ENCODE measurements at places on chromosomes 3 and 15.

GRCh38 chr15:63595065-63595464, 2.1 kb upstream of the FBXL22 start:
- DNase-seq, result no peak

DNA sequence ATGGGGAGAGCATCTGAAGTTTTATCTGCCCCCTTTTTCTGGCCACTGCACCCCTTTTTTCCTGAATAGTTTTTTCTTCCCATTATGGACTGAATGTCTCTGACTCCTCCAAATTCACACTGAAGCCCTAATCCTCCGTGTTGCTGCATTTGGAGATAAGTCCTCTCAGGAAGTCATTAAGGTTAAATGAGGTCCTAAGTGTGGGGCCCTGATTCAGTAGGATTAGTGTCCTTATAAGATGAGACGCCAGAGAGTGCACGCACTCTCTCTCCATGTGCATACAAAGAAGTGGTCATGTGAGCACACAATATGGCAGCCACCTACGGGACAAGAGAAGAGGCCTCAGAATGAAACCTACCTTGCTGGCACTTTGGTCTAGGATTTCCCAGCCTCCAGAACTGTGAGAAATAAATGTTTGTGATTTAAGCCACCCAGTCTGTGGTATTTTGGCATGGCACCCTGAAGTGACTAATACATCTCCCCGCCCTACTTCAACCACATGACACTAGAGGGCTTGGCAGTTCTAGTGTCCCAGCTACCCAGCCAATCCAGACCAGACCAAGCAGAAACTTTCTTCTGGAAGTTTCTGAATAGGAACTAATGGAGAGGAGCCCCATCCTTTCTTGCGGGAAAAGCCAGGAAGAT, 191.3 kb downstream of the PDE8A start:
- DNase-seq, result no peak

DNA sequence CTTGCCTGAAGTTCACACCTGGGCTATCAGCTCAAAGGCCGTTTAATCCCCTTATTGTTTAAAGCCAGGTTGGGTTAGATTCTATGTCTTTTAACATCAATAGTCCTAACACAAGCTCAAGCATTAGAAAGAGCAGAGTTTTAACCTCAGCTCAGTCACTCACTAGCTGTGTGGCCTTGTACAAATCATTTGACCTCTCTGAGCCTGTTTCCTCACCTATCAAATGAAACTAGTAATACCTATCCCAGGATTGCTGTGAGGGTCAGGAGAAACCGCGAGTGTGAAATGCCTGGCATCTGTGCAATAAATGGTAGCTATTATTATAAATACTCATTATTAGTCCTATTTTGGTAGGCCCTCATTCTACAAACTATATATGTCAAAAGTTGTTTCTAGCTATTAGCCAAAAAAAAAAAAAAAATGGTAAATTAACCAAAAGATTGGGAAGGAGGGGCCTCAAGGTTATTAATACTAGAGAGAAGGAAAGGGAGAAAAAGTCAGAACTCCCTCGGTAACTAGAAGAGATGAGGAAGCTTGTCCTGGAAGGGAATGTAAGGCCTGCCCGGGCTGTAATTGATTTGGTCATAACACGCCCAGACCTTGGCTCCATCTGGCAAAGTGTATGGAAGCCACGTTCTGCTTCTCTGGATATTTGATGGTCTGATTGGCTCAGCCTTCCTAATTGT, 510.5 kb upstream of the PROK2 start:
- no peak for DNase-seq

- no peak for DNase-seq
Measured at GRCh38 chr3:14174483-14174882, 3.9 kb downstream of the XPC start.

GRCh38 chr3:126263971-126264370, 83.6 kb upstream of the ALDH1L1 start:
- no peak for DNase-seq

GRCh38 chr3:57110798-57111197, 50.3 kb downstream of the SPATA12 start:
- no peak for DNase-seq

GRCh38 chr15:92822216-92823144, 77.6 kb upstream of the CHD2 start:
- no peak for DNase-seq

GRCh38 chr3:43254125-43254524, 32.2 kb upstream of the SNRK start:
- DNase-seq, result no peak

DNA sequence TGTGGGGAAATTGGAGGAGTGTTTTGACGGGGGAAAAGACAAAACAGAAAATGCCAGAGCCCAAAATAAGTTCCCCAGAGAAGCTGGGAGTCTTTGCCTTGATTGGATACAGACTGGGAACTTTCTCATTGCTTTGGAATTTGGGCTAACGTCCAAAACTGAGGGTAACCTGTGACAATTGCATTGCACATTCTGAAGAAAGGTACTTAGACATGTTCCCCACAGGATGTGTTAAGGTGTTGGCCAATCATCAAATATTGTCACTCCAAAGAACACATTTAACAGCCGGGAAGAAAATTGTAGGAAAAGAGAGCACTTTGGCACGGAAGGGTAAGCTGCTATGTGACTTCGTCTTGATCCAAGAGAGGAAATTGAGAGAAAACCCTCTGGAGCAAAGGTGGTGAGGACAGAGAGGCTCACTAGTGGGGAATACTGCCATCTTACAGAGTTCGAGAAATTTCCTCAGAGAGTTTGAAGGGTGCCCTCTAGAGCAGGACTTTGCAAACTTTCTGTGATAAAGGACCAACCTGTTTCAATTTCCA, 619.5 kb upstream of the TBL1XR1 start:
- no peak for DNase-seq

DNA sequence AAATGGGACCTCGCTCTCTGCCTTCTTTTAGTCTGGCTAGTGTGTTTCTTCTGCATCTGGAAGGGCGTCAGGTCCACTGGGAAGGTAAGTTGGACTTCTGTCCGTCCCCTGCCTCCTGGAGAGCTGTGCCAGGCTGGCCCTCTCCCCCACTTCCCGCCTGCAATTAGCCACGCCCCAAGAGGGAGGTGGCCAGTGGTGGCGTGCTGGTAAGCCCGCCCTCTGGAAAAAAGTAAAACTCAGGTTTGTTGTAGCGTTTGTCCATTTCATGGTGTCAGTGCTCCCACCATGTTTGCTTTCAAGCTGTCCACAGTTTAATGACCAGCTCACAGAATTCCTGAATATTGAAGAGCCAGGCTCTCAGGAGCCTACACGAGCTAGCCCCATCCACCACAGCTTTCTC, 55.6 kb downstream of the SLC6A6 start:
- DNase-seq, result no peak

- DNase-seq, result no peak
Measured at GRCh38 chr3:71247958-71248335, 335.6 kb downstream of the FOXP1 start.

DNA sequence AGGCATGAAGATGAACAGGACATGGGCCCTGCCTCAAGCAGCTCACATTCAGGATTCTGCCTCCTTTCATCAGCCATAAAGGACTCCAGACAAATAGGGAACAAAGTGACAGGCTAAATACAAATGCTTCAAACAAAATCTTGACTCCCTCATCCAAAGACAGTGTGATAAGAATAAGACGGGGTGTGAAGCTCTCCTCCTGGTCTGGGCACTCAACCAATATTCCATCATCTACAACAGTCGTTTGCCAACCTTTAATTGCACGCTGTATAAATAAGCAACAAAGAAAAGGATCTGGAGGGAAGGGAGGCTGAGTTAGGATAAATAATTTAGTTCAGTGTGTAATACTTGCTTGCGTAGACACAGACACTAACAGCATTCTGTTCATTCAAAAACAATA, 5.4 kb downstream of the CCDC54 start:
- no peak for DNase-seq

DNA sequence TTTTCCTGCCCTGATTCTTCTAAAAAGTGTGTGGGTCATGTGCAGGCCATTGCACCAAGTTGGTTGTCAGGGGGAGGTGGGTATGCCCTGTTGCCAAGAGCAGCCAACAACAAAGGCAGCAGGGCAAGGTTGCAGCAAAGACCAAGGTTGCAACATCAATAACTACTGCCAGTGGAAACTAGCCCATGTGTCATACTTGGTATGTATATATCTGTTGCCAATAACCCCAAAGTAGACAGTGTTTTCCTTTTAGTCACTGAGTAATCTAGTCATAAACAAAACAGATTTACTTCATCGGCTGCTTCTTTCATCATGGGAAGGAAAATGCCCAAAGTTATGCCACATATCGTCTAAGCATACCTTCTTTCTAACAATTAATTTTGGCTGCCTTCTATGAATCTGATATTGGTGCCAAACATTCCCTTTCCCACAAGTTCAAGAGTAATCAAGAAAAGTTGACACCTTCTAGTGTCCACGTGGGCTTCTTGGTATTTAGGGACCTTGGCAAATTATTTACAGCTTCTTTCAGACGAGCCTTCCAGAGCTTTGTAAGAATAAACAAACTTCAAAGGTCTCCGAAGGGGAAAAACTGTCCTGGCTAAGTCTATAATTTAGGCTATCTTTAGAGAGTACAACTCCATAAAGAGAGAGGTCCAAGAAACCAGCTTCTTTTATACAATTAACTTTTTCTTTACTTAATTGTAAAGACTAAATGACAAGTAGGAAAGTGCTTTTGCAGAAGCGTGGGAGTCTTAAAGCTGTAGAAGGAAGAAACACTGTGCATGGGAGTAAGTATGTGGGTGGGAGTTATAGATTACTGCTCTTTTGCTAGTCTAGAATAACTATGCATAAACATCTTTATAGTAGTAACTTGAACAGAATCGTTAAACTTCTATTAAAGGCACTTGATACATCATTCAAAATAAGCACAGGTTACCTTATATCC, 10.0 kb upstream of the MBNL1 start:
- no peak for DNase-seq

- no peak for DNase-seq
Measured at GRCh38 chr15:74824976-74825375, 1.5 kb upstream of the CPLX3 start.

GRCh38 chr15:89625716-89626115, 29.6 kb downstream of the KIF7 start:
- DNase-seq, result no peak

- no peak for DNase-seq
Measured at GRCh38 chr15:38795471-38796245, 231.0 kb upstream of the RASGRP1 start.

- DNase-seq, result no peak
Measured at GRCh38 chr3:23624305-23624704, 181.4 kb upstream of the UBE2E1 start.

DNA sequence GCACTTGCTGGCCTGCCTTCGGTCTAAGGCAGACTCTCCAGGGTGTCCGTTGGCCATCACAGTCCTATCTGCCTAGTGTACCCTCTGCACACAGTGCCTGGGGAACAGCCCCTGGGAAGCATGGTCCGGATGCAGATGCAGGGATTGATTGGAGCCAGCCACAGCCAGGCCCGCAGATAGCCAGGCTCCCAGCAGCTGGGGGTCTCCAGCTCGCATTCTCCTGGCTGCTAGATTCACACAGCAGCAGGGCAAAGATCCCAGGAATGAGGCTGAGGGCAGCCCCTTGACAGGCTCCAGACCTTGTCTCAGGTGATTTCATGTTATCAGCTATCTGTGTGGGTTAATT, 41.4 kb downstream of the IRAK2 start:
- no peak for DNase-seq

DNA sequence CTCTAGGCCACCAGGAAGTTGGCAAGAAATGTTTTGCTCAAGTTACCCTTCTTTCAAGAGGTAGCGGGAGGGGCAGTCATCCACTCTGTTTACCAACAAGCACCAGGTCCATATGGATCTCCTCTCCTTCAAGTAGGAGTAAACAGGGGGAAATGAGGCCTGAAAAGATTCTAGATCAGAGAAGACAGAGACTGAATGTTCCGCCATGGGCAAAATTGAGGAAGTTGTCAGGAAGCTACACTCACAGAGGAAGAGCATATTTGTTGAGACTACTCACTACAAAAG, 81.6 kb downstream of the KLF15 start:
- DNase-seq, result no peak

DNA sequence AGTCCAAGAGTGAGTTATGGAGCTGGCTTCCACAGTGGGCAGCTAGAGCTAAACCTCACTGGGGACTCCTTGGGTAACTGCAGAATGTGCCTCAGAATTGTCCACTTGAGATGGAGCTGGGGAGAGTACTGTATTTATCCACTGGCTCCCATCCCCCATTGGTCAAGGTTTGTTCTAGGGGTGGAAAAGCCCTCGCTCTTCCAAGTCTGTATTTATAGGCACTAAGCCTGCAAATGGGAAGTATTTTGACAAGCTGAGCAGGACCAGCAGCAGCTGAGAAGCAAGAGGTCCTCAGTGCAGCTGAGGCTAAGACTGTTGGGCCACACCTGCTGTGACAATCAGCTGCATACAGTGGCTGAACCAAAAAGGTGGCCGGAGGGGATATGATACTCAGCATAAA, 5.8 kb downstream of the USP13 start:
- no peak for DNase-seq

GRCh38 chr3:45976191-45977091, 19.2 kb downstream of the FYCO1 start:
- DNase-seq, result no peak

DNA sequence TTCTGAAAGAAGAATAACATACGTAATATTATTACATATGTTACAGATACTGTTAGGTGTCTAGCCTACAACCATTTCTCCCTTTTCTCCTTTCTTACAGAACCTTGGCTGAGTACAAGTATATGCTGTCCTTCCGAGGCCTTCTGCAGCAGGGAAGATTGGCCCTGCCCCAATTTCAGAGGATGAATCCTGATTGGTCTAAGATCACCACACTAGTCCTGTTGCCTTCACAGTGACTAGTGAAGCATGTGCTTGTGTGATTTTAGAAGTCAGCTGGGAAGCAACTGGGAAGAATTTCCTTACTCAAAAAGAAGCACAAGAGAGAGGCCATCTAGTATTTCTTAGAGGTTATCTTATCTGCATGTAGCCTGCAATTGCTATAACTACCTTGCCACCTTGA, 30.6 kb upstream of the MECOM start:
- DNase-seq, result no peak

- no peak for DNase-seq
Measured at GRCh38 chr15:48703544-48703943, 58.0 kb upstream of the FBN1 start.

GRCh38 chr15:22968366-22968765, 11.8 kb downstream of the CYFIP1 start:
- no peak for DNase-seq

DNA sequence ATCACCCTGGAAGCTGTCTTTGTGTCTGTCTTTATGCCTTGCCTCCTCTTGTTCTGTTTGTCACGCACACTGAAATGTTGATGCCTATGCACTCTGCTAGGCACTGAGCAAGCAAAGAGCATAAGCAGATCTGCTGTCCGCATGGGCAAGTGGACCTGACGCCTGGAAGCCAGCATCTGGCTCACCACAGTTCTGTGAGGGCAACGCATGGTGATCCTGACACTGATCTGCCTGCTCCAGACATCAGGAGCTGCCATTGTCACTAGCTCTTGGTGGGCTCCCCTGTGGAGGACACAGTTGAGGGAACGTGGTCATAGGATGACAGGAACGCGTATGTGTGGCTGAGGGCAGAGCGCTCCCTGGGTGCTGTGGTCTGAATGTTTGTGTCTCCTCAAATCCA, 234.6 kb downstream of the ADAMTS17 start:
- DNase-seq, result no peak

All from NCI-H1930 (cell line).